ENCODE measurements at places on chromosomes 6 and 20.
A peak's percentile ranks its signal among the peaks of the same experiment; 100 is the strongest.

- DNase-seq: no peak
Observed at GRCh38 chr20:6269168-6269873, 146.5 kb upstream of the FERMT1 start.

GRCh38 chr6:163179061-163179460, 235.5 kb upstream of the QKI start:
- no peak for DNase-seq

GRCh38 chr20:848193-848592, 14.7 kb downstream of the FAM110A start:
- DNase-seq: no peak

GRCh38 chr20:64146301-64146935, 17.8 kb upstream of the MYT1 start:
- no peak for DNase-seq

DNA sequence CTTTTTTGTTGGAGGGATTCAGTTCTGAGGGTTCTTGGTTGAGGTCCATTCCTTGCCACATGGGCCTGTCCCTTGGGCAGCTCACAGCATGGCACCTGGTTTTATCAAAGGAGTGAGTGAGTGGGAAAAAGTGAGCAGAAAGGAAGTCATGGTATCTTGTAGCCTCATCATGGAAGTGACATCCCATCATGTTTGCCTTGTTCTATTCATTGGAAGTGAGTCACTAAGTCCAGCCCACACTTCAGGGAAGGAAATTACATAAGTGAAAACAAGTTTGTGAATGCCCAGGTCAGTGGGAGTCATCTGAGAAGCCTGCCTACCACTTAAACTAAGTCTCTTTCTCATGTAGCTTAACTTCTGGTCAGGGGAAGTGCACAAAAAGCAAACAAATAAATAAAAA, 32.8 kb upstream of the ZNFX1 start:
- no peak for DNase-seq

DNA sequence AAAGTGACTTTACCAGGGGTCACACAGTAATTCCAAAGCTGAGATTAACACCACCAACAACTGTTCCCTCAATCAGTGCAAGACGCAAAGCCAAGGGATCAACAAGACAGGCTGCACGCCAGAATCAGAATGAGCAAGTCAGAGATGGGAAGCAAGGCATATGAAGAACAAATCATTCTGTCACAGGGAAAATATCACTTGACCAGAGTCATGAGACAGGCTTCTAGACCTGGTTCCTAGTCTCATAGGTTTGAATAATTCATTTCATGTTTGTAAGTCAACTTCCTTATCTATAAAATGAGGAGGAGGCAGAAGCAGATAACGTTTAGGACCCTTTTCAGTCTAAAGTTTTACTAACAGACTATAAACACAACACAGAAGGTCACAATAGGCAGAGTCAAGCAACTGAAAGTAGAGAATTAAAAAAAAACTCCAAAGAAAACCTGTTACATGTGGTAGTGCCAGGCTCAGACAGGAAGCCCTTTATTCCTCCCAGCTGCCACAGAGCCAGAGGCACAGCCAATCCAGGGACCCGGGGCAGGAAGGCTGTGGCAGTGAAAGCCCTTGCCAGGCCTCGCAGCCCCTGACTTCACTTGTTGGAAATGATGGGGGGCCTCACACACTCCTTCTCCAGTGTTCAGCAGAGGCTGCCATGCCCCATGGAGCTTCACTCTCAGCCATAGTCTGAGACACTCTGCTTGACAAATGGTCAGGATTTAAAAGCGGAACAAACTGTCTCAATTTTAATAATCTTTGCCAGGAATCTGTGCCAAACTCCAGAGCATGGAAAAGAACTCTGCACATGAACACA, 29.2 kb upstream of the DST start:
- no peak for DNase-seq

DNA sequence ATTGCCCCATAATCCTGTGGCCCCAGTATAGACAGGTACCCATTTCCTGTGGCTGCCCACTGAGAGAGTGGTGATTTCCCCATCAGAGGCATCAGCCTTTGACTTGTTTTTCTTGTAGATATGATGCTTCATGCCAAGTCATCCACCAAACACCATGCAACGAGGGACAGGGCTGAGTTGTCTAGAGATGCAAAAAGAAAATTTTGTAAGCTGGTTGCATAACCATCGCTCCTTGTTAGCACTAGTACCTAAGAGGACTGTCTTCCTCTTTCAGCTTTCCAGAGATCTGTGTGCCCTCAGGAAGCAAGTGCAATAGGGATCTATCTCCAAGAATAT, 166.8 kb downstream of the BCAS1 start:
- no peak for DNase-seq

DNA sequence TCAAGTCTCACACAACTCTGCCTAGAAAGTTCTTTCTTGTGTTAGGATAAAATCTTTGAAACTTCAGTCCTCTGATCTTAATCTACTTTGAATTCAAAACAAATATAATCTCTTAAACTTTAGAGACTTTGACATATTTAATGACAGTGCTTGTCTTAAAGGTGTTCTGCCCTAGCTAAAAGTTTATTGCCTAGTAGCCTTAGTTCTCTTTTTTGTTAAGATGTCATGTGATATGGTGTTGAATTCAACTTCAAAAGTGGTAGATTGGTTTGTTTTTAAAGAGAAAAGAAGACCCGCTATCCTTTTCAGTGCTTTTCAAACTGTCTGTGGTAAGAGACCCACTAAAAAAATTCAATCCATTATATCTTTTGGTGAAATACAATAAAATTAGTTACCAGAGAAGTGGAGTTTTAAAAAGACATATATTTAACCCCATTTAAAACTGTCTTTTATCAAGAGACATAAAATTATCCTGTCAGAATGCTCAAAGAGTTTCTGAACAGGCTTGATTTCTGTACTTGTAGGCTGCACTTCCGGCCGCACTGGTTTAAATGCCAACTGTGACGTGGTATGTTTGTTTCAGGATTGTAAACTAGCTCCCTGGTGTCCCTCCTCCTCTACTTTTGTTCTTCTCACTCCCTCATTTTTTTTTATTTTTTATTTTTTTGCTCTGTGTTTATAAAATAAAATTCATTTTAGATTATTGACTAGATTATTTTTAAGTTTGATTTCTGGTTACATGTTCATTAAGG, 76.5 kb downstream of the QKI start:
- peak; percentile 60 for DNase-seq

DNA sequence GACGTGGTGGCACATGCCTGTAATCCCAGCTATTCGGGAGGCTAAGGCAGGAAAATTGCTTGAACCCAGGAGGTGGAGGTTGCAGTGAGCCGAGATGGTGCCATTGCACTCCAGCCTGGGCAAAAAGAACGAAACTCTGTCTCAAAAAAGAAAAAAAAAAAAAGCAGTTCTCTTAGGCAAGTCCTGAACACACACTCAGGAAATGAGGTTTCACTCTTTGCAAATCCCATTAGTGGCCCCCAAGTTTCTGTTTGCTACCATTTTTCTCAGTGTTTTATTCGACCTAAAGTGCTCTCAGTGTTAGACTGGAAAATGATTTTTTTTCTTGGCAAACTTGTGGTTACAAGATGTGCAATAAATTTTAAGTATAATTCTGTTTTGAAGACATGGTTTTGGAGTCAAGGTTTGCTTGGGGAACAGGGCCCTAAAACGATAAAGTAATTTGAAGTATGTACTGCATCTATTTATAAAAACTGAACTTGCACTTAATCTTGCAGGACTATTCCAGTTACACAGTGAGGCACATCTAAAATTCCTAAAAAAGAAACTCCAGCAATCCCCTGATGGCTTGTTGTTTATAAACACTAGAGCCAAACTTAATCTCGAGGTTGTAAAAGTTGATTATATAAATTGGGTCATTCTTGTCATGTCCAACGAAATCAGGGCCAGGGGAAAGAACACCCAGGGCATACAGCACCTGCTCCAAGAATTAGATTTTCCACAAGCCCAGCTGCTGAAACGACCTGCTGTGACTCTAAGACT, 42.6 kb downstream of the MAP1LC3A start:
- no peak for DNase-seq

DNA sequence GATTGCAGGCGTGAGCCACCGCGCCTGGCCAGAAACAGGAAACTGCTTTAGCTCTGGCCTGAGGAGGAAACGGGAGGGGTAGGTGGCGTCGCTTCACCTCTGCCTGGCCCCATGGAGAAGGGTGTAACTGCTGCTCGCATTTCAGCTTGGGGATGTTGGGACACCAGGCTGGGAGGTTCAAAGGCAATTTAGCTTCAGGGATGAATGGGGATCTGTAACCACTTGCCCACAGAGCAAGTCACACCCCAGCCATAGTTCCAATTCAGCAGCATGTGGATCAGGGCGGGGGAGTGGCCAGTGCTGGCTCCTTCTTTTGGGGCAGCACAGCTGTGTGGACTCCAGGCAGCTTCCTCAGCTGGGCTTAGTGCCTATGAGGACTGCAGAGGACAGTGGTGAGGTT, 34.8 kb upstream of the NUP153 start:
- DNase-seq: no peak

DNA sequence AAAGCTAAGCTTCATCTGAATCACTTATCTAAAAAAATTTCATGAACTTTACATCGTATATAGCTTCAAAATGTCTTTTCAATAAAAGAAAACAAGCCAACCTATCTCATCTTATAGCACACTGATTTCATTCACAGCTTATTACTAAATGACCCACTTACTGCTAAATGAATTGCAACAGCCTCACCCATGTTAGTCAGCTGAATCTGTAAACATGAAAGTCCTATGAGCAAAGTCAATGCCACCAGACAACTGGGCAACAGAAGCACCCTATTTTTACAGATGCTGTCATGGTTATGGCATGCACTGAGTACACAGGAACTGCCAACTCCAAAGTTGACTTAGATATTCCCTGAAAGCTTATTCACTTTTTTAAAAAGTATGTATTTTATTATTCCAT, 41.2 kb upstream of the DST start:
- DNase-seq: peak; percentile 9

GRCh38 chr6:12952318-12952717, 235.8 kb downstream of the PHACTR1 start:
- no peak for DNase-seq

GRCh38 chr6:5552243-5552642, 290.9 kb downstream of the FARS2 start:
- DNase-seq: no peak

DNA sequence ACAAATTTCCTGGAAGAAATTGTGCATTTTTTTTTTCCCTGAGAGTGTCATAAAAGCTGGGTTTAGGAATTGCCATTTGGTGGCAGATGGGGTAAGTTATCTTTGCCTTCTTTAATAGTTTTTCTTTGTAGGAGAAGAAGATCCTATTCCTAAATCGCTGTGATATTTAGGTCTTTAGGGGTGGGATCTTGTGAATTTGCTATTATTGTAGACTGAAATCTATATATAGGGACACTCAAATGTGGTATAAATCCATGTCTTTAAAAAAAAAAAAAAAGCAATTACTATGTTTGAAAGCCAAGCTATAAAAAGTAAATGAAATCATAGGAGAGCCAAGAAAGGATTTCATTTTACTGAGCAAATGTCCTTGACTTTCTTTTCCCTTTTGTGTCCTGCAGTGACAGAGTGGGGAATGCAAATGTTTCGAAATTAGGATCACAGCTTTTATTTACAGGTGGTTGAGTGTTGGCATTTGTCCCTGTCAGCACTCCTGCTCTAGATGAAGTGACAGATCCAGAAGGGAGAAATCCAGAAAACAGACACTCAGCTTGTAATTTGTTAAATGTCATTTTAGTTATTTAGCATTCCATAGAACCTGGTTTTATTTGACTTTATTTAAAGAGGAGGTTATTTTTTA, 29.4 kb downstream of the TIAM2 start:
- DNase-seq: no peak

GRCh38 chr6:164842085-164842484, 467.3 kb downstream of the C6orf118 start:
- DNase-seq: no peak

DNA sequence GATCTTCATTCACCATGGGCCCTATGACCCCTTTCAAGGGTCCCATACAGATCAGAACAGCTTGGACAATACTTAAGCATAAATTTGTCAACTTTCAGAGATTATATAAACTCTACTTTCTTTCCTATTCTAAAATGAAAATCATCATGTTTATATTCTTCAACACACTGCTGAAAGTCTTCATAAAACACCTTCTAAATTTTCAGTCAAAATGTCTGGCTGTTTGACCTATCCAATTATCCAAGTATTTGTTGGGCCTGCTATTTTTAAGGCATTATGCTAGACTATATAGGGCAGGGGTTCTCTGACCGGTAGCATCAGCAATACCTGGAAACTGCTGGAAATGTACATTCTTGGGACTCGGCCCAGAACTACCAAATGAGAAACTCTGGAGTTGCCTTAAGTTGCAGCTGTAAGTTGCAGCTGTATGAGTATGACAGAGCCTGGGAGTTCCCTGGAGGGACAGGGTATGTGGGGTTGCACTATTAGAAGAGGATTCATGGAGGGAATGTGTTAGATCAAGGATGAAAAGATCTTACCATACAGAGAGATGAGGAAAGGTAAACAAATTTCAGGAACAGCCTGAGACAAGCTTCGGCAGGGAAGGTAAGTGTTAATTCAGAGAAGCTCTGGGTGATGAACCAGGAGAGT, 293.0 kb downstream of the ADGB start:
- no peak for DNase-seq

GRCh38 chr6:16473908-16474771, 235.8 kb downstream of the GMPR start:
- DNase-seq: no peak

- DNase-seq: no peak
Observed at GRCh38 chr6:42569102-42570028, 5.5 kb downstream of the UBR2 start.

- no peak for DNase-seq
Observed at GRCh38 chr6:146574211-146574610, 24.6 kb upstream of the ADGB start.

DNA sequence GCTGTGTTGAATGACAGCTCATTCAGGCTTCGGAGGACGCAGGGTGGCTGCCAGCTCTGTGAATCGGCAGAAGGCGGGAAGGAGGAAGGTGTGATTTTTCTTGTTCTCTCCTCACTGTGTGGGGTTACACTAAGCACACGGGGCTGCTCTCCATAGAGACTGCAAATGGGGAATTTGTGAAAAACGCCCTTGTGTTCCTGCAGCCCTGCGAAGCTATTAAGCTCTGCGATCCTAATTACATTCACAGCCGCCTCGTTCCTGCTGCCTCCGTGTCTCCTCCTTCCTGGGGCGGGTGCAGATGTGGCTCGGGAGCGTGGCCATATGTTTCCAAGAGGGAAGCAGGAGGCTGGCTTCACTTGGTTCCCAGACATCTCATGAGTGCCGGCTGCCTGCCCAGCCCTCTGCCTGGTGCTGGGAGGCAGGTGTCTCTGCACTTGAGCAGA, 124.0 kb downstream of the TOX2 start:
- DNase-seq: peak; percentile 74

GRCh38 chr20:41330343-41330720, 10.3 kb upstream of the LPIN3 start:
- no peak for DNase-seq

DNA sequence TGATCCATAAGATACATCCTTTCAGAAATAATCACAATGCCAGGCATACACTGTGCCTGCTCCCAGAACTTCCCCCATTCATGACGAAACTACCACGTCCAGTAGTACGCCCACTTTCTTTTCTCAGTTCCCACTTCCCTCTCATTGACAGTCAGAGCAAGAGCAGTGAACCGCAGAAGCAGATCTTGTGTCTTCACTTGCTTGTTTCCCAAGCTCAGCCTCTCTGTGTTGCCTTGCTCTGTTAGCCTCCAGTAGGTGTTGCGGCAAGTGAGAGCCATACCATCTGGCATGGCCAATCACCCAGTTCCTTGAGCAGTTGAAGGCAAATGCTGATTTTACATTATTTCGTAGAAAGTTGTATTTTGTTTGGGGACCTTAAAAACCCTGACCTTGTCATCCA, 11.7 kb downstream of the UST start:
- no peak for DNase-seq

GRCh38 chr6:31125162-31125561, 4.9 kb upstream of the CDSN start:
- no peak for DNase-seq
